ENCODE measurements at places on chromosomes 4 and X. TPM values are rescaled to one million over a fixed set of nuclear protein-coding genes. Genes with fewer than 3 reads are reported as not detected.

DUSP9 gene
- total RNA-seq = not detected

TMEM150C gene
- not detected for total RNA-seq

GRCh38 chrX:132716006-132716405 is 227.2 kb upstream of the MBNL3 start:
- H3K27ac ChIP-seq = no peak overlapping the region
- no peak overlapping the region for H3K4me3 ChIP-seq
- no peaks in the 10 kb centered on the region for H3K36me3 ChIP-seq
- no peaks in the 10 kb centered on the region for H3K27me3 ChIP-seq
- no peak for DNase-seq

GRCh38 chr4:156961196-156962057 is 10.2 kb downstream of the PDGFC start:
- DNase-seq = no peak
- H3K36me3 ChIP-seq = no peaks in the 10 kb centered on the region
- H3K4me1 ChIP-seq = no peaks in the 10 kb centered on the region
- no peak overlapping the region for H3K4me3 ChIP-seq

DNA sequence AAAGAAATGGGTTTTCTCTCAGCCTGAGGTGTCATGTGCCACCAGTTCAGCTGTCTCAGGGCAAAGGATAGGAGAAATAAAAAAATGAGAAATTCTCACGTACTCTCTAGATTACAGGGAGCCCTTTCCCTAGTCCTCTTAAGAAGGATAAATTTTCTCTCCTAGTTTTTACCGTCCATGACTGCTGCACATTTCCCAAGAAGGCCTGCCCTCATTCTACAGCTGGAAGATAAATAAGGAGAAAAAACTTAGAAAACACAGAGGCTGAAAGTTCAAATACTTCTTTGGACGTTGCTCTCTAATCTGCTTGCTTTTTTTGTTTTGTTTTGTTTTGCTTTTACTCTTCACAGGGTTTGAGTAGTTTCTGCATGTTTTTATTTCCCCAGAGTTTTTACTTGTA is 211.9 kb downstream of the DCAF12L2 start:
- no peak for DNase-seq
- no peak overlapping the region for H3K27ac ChIP-seq
- H3K36me3 ChIP-seq = no peaks in the 10 kb centered on the region
- H3K4me1 ChIP-seq = no peaks in the 10 kb centered on the region
- no peaks in the 10 kb centered on the region for H3K27me3 ChIP-seq

DNA sequence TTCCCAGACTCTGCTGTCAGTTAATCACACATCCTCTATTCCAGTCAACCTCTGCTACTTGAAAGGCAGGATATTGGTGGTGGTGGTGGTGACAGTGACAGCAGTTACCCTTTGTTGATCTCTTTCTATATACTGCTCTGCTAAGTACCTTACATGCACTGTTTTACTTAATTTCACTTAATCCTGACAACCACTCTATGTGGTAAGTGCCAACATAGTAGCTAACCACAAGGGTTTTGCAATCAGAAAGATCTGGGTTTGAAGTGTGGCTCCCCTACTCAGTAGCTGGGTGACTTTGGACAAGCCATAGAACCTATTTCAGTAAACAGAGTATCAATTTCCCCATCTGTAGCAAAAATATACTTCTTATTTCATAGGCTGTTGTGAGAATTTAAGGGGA is 24.2 kb upstream of the F9 start:
- no peaks in the 10 kb centered on the region for H3K4me1 ChIP-seq
- H3K36me3 ChIP-seq = no peaks in the 10 kb centered on the region
- no peaks in the 10 kb centered on the region for H3K27me3 ChIP-seq
- no peak overlapping the region for H3K27ac ChIP-seq
- DNase-seq = no peak
- H3K4me3 ChIP-seq = no peak overlapping the region

Measured in activated CD4-positive, alpha-beta T cell treated with anti-CD3 and anti-CD28 coated beads, Interleukin-2, amount 10 ng/mL, durations not matched to agents 7 days and 5 days (primary cell).